ENCODE measurements at places on chromosomes 11 and 22.

DNA sequence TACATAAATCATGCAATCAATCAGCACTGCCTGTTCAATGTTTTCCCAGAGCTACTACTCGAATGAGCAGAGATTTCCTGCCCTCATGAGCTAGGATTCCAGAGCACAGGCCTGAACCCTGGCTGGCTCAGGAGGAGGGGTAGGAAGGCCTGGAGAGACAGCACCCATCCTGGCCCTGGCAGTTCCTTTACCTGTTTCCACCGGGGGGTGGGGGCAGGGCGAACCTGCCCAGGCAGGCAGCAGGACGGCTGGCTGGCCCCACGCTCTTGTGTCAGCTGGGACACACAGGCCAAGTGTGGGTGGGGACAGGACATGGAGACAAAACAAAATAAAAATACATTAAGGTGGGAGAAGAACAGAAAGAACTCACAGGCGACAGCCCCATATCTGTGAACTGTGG lies 109.8 kb upstream of the BID start:
- no peak for DNase-seq

GRCh38 chr11:28521075-28521474 lies 412.9 kb downstream of the METTL15 start:
- DNase-seq = no peak

- no peak for DNase-seq
Measured at GRCh38 chr11:96607864-96608558, 218.2 kb downstream of the JRKL start.

DNA sequence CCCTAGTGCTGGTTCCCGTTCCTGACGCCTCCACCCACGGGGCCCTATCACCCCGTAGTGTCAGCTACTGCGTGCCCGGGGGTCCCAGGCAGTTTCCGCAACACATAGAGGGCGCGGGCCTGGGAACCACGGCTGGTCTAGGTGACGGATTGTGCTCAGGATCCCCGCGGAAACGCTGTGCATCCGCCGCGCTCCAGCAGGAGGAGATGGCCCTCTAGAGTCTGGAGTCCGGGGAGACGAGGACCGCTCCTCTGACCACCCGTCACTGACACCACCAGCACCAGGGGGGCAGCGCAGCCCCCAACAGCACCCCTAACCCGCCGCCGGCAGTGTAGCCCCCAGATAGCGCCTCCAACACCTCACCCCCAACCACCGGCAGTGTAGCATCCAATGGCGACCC lies 4.4 kb upstream of the RFPL3 start:
- DNase-seq = no peak

- no peak for DNase-seq
Measured at GRCh38 chr22:49340406-49340805, 487.3 kb downstream of the BRD1 start.

GRCh38 chr11:65416841-65417701 lies 5.5 kb upstream of the NEAT1 start:
- no peak for DNase-seq

DNA sequence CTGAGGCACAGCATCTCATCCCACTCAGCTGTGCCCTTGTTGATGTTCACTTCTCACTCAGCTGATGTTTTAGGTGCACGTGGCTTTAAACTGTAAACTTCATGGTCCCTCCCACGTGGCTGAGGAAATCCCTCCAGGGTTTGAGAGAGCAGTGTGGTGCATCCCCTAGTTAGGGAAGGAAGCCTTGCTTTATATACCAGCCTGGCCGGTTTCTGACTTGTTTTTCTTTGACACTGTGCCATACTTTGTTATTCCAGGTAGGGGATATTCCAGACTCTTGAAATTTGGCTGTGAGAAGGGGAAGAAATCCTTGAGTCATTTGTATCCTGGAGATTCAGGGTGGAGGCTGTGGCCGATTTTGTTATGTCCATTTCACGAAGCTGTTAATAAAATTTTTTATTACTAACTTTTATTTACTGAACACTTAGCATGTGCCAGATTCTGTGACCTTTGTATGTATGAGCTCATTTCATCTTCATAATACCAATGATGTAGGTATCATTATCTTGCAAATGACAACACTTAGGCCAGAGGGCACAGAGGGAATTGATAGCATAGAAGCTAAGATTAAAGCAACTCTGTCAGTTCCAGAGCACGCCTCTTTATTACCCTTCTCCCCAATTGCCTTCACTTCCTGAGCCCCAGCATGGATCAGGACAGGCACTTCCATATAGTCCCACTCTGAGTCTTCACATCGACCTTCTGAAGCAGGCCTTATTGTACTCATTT lies 116.6 kb downstream of the NAV2 start:
- no peak for DNase-seq

DNA sequence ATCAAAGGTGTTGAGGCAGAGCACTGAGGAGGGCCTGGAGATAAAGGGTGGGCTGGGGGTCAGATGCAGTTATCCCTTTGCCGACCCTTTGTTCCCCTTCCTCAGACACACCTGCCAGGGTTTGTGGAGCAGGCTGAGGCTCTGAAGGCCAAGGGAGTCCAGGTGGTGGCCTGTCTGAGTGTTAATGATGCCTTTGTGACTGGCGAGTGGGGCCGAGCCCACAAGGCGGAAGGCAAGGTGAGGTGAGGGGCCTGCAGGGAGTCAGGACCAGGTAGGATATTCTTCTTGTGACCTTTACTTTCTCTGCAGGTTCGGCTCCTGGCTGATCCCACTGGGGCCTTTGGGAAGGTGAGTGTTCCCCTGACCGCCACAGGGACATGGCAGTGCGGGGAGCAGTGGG lies 2.6 kb downstream of the PRDX5 start:
- no peak for DNase-seq

DNA sequence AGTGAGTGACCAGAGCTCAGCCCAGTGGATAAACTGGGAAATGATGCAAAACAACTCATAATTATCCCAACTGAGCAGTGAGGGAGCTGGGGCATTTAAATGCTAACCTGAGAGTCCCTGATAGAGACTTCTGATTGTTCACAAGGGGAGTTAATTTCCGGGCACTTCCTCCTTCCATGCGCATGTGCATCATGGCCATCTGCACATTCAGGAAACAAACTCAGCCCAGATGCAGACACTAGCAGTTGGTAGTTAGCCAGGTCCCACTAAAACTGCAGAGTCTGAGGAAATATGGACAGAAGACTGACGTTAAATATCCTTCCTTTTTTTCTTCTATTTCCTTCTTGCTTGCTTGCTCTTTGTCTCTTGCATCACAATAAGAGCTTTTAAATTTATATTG lies 852.1 kb upstream of the LRRC4C start:
- DNase-seq = no peak

DNA sequence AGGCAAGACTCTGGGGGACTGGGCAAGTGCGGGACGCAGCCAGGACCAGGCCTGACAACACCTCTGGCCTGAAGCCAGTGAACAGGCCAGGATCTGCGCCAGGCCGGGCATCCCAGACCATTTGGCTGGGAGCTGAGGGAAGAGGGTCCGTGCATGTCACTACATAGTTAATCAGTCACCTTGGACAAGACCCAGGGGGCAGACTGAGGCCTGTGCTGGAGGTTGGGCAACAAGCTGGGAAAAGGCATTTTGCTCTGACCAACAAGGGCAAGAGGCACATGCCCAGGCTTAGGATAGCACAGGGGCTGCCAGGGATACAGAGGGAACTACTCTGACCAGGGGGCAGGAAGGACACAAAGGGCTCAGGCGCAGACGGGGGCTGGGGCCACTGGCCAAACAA lies 7.0 kb upstream of the CHADL start:
- no peak for DNase-seq

- DNase-seq = no peak
Measured at GRCh38 chr11:59199546-59200422, 12.9 kb downstream of the MPEG1 start.

DNA sequence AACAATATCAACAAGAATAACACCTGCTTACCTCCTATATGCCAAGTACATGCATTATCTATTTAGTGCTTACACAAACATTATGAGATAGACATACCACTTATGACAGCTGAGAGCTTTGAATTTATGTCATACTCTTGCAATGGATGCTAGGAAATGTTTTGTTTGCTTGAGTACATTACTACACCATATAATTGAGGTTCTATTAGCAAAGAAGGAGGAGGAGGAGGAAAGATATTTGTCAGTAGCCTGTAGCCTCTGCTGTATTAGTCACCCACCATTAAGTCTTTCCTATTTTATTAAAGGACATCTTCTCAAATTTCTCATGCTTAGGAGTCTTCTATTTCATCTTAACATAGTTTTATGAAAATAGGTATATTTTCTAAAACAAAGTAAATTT lies 6.4 kb downstream of the ANO5 start:
- DNase-seq = no peak

DNA sequence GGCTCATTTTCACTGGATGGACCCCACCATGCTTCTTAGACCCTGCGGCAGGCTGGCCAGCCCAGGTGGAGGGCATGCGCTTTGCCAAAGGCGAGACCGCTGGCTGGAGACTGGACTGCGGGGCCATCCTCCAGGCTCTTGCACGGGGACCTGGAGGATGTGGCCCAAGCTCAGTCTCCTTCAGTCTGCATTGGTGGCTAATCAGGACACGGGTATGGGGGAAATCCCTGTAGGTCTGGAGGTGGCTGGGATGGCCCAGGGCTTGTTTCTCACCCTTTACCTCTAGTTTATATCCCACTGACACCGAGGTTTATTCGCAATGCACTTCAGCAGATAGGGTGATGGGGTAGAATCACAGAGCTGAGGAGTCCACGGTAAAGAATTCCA lies 45.0 kb downstream of the BCR start:
- no peak for DNase-seq

- DNase-seq = no peak
Measured at GRCh38 chr22:39182478-39183030, 30.1 kb upstream of the CBX7 start.

DNA sequence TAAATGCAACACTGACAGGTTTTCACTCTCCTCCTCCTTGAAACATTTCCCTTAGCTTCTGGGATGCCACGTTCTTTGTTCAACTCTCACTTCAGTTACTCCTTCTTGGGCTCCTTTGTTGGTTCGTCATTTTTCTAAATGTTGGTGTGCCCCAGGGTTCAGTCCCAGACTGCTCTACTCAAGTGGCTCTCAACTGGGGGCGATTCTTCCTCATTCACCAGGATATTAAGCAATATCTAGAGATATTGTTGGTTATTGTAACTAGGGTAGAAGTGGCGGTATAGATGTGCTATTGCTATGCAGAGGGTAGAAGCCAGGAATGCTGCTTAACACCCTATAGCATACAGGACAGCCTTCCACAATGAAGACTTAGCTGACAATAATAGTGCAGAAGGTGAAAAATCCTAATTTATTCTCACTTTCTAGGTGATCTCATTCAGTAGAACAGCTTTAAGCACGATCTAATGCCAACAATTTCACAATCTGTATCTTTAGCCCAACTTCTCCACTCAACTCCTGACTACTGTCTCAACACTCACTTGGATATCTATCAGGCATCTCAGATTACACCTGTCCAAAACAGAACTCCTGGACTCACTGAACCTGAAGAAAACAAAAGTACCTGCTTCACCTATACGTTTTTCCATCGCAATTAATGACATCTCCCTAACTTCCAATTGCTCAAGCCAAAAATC lies 4.6 kb downstream of the NUP160 start:
- no peak for DNase-seq

DNA sequence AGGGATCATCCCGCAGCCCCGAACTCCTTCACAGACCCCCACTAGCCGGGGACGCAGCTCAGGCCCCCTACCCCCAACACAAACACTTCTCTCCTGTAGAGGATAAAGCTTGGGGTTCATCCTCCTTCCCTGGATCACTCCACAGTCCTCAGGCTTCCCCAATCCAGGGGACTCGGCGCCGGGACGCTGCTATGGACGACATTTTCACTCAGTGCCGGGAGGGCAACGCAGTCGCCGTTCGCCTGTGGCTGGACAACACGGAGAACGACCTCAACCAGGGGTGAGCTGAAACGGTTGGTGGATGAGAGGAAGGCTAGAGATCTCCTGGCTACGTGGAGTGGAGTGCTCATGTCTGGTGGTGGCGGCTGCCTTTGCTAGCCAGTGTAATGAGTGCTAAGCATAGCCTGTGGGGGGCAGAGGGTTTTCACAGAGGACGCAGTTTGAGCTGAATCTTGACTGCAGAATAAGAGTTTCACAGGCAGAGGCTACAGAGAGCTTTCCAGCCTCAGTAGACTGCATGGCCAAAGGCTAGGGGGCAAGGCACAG lies 580 bp downstream of the ILK start:
- no peak for DNase-seq

- no peak for DNase-seq
Measured at GRCh38 chr11:4180441-4181183, 86.0 kb downstream of the RRM1 start.
